ENCODE measurements at places on chromosomes 16 and 17.

DNA sequence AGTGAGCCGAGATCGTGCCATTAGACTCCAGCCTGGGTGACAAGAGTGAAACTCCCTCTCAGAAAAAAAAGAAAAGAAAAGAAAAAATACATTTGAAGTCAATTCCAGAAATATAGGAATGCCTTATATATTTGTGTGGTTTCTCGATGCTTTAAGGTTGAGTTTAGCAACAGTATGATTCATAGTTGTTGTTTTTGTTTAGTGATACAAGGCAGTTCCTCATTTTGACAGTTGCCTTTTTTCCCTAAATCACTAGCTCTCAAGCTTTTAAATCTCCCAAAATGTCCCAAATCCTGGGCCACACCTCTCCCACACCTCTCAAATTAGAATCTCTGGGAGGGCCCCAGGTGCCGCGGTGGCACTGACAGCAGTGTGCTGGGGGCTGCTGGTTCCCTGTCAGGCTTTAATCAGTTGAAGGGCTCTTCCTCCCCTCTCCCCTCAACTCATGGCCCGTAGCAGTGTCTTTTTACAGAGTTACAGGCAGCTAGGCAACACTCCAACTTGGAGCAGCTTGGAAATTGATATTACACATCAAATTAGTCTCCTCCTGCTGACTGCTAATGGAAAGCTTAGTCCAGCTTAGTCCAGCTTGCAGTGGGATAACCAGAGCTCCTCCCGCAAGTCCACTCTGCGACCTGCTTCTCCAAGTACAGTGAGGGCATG lies 58.4 kb downstream of the EPN2 start:
- no peak for DNase-seq

GRCh38 chr16:84044118-84044488 lies 1.5 kb upstream of the SLC38A8 start:
- no peak for DNase-seq

GRCh38 chr16:78072275-78072674 lies 27.2 kb upstream of the WWOX start:
- DNase-seq: no peak

DNA sequence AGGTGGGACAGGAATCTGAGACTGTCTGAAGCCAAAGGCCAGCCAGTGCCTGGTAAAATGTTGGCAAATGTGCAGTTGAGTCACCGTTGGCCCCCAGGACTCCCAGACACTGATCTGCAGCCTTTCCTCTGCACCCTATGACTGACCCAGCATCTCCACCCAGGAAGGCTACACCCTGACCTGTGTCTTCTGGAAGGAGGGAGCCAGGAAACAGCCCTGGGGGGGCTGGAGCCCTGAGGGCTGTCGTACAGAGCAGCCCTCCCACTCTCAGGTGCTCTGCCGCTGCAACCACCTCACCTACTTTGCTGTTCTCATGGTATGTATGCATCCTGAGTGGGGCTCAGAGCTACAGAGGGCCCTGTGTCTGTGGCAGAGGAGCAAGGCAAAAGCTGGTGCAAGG lies 24.0 kb downstream of the ADGRG5 start:
- no peak for DNase-seq

DNA sequence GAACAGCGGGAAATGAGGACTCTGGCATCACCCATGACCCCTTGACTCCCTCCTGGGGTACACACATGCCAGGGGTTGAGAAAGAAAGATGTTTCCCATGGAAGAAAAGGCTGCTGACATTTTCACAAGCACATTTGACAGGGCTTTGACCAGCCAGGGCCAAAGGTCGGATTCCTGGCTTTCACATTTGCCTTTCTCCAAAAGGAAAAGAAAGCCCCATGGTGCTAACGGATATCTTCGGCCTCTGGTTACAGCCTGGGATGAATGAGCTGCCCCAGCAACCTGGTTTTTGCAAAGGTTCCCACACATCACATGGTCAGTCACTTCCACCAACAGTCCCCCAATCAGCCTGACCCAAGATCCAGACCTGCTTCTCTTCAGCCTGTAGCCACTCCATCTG lies 478.2 kb upstream of the CDH11 start:
- no peak for DNase-seq

GRCh38 chr16:66596986-66597848 lies 7.3 kb upstream of the CMTM3 start:
- DNase-seq: no peak

GRCh38 chr16:79066561-79066960 lies 534.0 kb downstream of the MAF start:
- no peak for DNase-seq

DNA sequence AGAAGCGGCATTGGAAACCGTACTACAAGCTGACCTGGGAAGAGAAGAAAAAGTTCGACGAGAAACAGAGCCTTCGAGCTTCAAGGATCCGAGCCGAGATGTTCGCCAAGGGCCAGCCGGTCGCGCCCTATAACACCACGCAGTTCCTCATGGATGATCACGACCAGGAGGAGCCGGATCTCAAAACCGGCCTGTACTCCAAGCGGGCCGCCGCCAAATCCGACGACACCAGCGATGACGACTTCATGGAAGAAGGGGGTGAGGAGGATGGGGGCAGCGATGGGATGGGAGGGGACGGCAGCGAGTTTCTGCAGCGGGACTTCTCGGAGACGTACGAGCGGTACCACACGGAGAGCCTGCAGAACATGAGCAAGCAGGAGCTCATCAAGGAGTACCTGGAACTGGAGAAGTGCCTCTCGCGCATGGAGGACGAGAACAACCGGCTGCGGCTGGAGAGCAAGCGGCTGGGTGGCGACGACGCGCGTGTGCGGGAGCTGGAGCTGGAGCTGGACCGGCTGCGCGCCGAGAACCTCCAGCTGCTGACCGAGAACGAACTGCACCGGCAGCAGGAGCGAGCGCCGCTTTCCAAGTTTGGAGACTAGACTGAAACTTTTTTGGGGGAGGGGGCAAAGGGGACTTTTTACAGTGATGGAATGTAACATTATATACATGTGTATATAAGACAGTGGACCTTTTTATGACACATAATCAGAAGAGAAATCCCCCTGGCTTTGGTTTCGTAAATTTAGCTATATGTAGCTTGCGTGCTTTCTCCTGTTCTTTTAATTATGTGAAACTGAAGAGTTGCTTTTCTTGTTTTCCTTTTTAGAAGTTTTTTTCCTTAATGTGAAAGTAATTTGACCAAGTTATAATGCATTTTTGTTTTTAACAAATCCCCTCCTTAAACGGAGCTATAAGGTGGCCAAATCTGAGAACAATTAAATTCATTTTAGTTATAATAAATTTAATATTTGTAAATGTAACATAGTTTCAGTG lies 1.7 kb downstream of the HEXIM1 start:
- DNase-seq: peak; percentile 76

DNA sequence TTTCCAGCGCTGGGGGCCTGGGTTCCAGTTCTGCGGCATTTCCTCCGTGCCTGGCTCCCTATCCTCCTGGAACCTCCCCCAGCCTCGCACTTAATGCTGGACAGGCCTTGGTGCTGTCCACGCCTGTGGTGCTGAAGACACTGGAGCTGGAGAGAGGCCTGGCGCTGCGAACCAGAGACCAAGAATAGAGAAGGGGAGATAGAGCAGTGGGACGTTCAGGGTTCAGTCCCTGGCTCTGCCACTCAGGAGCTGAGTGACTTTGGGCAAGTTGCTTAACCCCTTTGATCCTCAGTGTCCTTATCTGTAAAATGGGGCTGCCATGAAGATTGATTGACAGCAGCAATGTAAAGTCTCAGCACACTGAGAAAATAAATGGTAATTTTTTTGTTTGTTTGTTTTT lies 11.9 kb downstream of the SBK1 start:
- DNase-seq: no peak

- no peak for DNase-seq
Measured at GRCh38 chr17:28944862-28945741, 6.2 kb downstream of the PHF12 start.

DNA sequence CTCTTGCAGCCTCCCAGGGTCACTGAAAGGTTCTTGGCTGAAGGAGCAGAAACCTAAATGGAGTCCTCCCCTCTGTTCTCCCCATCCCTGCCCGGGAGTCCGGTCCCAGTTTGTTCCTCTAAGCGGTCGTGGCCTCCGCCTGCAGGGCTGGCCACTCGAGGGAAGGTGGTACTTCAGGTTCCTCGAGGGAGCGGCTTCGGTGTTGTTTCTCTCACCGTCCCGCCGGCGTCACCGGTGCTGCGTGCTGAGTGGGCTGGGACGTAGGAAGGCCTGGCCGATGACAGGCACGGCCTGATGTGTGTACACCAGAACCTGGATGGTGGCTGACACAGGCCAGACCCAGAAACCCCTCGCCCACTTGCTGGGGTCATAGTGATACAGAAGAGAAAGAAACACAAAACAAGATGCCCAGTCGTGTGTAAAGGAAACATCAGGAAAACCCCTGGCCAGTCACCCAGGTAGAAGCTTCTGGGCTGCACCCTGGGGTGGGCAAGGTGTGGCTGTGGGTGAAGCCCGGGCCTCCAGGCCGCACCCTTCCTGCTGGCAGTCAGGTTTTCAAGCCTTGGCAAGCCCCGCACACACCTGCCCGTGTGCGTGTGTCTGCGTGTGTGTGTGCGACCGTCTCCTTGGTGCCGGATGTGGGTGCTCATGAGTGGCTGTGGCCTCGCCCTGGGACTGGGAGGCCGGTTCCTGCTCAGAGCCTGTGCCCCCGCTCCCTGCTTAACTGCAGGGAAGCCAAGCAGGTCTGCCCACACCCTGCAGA lies 52.0 kb downstream of the BAIAP2 start:
- DNase-seq: no peak

- DNase-seq: no peak
Measured at GRCh38 chr16:28040039-28040438, 23.5 kb downstream of the GSG1L start.

- DNase-seq: no peak
Measured at GRCh38 chr17:39238311-39238972, 12.7 kb upstream of the STAC2 start.

DNA sequence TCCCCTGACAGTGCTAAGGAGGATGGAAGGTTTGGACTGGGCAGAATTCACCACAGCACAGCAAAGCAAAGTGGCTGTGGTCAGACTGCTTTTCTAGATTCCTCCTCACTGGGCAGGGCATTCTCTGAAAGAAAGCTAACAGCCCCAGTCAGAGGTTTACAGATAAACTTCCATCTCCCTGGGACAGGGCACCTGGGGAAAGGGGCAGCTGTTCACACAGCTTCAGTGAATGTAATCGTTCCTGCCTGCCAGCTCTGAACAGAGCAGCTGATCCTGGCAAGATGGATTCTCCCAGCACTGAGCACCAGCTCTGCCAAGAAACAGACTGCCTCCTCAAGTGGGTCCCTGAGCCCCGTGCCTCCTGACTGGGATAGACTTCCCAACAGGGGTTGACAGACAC lies 42.4 kb upstream of the KIF2B start:
- DNase-seq: no peak

- no peak for DNase-seq
Measured at GRCh38 chr17:1792495-1793446, 30.9 kb downstream of the SERPINF1 start.
